ENCODE measurements at places on chromosomes 11 and 22. TPM values are rescaled to one million over a fixed set of nuclear protein-coding genes. Genes with fewer than 3 reads are reported as not detected.

GRCh38 chr11:61950035-61950547 is at the start of gene BEST1:
Gene BEST1, plus strand, starts transcription at chr11:61950351. Its CDS starts 1,456 bp downstream, at chr11:61951807.
- DNase-seq, result no peak

DNA sequence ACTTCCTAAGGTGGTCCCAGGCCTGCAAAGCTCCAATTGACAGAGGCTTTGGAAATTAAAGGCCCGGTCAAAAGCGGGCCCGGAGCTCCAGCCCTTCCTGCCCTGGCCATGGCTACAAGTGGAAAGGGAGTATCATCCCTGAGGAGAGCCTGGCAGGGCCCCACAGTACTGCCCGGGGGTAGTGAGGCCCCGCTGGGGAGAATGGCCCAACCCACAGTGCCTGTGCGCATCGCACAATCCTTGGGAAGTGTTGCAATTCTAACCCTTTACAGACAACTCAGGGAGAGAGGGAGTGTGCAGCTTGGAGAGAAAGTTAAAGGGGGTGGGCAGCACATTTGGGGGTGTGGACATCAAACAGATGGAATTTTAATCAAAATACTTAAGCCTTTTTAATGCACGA is 3.6 kb downstream of the CACNG2 start:
- no peak for DNase-seq

GRCh38 chr22:23837496-23837859 is 1.3 kb downstream of the DERL3 start:
- no peak for DNase-seq

DNA sequence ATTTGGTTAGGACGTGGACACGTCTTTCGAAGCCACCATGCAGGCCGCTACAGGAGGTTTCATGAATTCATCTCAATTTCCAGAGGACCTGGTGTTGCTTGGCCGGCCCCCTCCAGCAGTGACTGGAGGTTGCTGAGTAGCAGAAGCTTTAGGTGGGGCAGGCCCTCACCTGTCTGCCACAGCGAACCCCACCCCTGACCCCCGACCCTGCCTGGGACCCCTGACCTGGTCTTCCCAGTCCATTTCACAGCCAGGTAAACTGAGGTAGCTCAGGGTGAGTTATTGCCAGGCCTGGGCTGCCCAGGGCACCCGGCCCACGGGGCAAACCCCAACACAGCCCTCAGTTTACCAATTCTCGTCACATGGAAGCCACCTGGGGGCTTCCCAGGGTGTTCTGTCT is 39.1 kb upstream of the SMIM38 start:
- DNase-seq, result no peak

DNA sequence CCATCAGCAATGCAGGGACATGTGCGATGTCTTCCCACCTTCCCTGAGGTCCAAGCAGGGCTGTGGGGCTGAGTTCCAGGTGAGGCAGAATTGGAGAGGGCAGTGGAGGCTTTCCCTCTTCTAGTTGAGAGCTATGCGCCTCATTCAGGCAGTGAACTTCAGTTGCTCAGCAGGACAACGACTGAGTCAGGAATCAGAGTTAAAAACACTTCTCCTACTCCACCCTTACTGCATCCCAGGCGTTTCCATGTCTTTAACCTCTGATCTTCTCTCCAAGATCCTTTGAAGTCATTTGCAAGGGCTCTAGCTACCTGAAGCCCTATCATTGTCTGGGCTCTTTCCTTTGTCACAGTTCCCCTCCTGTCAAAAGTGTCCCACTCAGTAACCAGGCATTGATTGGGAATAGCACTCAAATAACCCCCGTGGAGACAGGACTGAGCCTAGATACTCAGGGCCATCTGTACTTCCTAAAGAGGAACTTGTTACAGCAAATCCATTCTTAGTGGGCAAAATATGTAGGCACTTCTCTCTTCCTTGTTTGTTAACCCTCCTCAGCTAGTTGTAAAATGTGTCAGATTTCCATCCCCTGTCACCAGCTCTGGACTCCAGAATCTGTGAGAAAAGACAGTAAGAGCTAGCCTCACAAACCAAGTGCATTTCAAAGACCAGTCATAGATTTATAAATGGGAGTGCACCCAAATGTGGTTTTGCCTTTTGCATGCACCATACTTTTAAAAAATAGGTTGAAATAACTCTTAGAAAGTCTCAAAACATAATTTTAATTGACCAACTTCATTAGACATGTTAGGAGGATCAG is 72.5 kb upstream of the MYO18B start:
- peak; percentile 46 for DNase-seq

DNA sequence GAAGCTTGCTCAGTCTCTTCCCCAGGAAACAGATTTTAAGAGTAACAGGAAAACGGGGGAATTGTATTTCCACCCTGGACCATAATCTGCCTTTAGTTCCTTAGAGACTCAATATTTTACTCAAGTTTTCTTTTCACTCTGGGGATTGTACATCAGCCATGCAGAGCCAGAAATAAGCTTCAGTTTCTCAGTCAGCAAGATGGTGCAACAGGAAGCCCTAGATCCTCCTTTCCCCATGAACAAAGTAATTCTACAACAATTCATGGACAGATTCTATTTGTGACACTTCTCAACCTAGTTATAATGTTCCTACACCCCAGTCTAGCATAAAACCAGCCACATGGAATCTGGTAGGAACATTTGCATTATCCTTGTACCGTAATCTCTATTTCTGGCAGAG is 24.7 kb downstream of the OR8B2 start:
- no peak for DNase-seq

DNA sequence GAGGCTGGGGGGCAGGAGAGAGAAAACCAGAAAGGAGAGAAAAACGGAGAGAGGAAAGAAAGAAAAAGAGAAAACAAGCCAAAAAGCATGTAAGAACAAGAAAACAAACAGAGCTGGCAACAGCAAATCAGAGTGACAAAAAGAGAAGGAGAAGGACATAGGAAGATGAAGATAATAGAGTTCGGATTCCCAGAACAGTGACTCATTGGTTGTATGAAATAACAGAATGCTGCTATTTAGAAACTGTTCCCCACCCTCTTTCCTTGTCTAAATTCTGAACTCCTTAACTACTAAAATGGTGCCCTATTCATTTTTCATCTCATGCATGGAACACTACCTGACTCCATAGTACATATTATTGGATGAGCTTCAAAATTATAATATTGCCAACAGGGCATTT is 317.4 kb downstream of the C11orf87 start:
- no peak for DNase-seq

DNA sequence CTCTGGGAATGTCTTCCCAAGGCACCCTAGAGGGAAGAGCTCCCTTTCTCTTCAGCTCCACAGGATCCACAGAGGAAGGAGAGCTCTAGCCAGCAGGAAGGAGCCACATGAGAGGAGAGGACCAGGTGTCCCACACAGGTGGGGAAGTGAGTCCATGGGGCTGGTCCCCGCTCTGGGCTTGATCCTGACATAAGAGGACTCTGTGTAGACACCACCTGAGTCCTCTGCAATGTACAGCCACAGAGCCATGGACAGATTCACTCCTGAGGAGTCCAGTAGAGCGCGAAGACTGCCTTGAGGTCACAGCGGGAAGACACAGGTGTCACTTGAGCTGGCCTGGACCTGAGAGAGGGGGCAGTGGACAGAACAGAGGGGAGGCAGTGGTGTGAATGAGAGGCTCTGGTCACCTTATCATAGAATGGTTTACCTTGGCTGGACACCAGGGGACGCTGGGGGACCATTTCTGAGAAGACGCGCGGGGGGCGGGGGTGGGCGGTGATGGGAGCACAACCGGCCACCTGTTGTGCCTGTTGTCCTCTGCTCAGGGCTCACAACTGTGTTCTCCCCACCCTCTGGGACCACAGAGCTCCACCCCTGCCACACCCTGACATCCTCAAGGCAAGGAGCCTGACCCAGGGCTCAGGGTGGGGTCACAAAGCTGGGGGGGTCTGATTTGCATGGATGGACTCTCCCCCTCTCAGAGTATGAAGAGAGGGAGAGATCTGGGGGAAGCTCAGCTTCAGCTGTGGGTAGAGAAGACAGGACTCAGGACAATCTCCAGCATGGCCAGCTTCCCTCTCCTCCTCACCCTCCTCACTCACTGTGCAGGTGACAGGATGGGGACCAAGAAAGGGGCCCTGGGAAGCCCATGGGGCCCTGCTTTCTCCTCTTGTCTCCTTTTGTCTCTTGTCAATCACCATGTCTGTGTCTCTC is 128.2 kb downstream of the ZNF280B start:
- DNase-seq, result no peak

DNA sequence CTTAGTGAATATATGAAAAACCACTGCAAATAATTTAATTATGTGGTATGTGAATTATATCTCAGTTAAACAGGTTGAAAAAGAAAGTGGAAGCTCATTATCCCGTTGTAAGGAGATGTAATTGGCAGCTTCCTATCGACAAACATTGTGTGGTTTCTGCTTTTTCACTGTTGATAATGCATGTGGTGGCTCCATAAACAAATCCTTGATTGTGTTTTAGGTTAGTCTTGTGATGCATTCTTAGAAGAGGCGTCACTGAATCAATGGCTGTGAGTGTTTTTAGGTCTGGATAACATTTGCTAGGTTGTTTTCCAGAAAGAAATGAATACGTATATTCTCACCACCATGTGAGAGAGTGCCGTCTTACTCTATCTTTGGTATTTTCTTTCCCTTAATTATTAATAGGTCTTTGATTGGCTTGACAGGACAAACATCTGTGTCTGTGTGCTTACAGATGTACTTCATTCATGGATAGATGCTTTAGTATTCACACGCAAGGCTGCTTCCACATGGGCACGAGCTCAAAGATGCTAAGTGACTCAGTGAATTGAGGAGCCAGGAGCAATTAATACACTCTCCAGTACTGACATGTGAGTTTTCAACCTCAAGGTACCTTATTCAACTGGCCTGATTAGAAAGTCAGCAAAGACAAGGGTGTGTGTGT is 166.7 kb downstream of the TBC1D22A start:
- no peak for DNase-seq

- no peak for DNase-seq
Observed at GRCh38 chr22:27045103-27045947, 387.9 kb downstream of the MIAT start.

DNA sequence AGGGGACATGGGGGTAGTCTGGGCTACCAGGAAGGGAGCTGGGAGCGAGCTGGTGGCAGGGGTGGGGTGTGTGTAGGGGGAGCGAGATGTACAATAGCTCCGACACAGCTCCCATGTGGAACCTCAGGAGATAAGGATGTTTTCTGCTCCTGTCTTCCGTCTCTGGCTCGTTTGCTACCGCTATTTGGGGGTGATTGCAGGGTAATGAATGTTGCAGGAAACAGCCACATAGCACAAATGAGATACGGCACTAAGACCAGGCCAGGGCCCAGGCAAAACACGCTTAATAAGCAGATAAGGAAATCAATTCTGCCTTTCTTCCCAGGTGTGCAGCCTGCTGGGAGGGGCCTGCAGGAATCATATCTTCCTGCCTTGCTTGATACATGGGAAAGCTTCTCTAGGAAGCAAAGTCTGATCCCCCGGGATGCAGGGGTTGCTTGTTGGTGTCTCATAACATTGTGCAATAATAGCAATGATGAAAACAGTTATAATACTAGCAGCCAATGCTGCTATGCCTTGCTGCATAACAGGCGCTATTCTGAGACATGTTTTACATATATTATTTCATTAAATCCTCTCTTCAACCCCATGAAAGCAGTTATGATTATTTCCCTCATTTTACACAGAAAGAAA is 158.7 kb downstream of the ST3GAL4 start:
- DNase-seq, result peak; percentile 25

GRCh38 chr22:20578707-20579106 is 71.3 kb downstream of the MED15 start:
- no peak for DNase-seq

DNA sequence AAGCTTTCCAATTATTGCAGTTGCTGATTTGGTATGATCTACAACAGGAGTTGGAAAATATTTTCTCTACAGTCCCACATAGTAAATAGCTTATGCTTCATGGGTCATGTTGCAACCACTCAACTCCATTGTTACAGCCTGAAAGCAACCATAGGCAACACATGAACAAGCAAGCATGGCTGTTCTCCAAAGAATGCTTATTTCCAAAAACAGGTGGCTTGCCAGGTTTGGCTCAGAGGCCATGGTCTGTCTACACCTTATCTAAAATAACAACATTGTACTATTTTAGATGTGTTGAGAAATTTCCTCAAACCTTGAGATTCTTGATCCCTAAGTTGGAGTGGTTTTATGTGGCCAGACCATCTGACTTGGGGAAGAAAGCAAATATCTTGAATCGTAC is 153.9 kb upstream of the MPPED2 start:
- no peak for DNase-seq

- peak; percentile 23 for DNase-seq
Observed at GRCh38 chr11:23138761-23139160, 278.5 kb upstream of the CCDC179 start.

- DNase-seq, result no peak
Observed at GRCh38 chr11:12832480-12833224, 158.4 kb downstream of the TEAD1 start.

DNA sequence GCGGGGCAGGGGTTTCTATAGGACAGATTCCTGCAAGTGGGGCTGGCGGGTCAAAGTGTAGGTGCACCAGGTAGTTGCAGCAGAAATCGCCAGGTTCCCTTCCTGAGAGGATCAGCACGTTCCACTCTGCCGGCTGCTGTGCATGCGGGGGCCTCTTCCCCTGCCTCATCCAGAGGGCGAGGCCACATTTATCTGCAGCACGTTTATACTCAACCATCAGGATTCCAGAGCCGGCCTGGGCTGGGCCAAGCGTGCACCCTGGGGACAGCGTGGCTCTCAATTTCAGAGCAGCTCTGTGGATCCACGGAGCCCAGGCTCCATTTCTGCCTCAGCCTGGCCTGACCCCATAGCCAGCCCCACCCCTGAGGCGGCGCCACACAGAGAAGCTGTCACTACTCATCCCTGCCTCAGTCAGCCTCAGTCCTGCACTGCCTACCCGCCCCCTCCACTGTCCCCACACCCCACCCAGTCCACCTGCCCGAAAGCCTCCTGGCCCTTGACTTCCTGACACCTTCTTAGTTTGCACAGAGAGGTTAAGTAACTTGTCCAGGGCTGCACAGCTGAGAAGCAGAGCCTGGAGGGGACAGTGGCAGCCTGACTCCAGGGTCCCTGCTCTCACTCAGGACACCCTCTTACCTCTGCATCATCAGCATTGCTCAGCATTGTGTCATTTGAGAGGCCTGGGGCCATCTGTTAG is 45.9 kb upstream of the RTL6 start:
- no peak for DNase-seq

Gene TYR
- polyA plus RNA-seq, result not detected

Gene SHISAL1
- polyA plus RNA-seq, result 22.9 TPM

Gene GAL3ST3
- 3.7 TPM for polyA plus RNA-seq

Gene RABL2B
- polyA plus RNA-seq, result 19.7 TPM

Gene SEC14L6
- 1.0 TPM for polyA plus RNA-seq

Gene MYOD1
- polyA plus RNA-seq, result not detected

Gene MEI1
- polyA plus RNA-seq, result 3.2 TPM

Gene TMEM121B
- 7.4 TPM for polyA plus RNA-seq

Gene HBB
- polyA plus RNA-seq, result 809 TPM

Gene UVRAG
- 12.3 TPM for polyA plus RNA-seq
